ENCODE measurements at places on chromosomes 6 and 20.

DNA sequence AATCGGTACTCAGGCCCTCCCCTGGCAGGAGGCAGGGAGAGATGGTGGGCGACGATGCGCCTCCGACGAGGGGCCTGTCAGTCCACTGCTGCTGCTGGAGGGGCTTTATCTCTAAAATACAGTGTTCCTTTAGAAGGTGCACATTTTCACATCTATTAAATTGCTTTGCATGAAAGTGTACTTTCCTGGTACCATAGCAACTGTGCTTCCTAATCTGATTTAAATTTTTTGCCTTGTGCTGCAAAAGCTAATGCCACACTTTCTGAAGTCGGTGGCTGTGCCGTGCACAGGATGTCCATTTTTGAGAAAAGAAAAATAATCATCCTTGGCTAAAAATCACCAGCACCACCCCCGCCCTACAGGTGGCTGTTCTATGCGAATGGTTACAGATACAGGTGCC is 262.0 kb upstream of the CDH4 start:
- DNase-seq = no peak

GRCh38 chr20:51536116-51537069 is 6.1 kb downstream of the NFATC2 start:
- no peak for DNase-seq

DNA sequence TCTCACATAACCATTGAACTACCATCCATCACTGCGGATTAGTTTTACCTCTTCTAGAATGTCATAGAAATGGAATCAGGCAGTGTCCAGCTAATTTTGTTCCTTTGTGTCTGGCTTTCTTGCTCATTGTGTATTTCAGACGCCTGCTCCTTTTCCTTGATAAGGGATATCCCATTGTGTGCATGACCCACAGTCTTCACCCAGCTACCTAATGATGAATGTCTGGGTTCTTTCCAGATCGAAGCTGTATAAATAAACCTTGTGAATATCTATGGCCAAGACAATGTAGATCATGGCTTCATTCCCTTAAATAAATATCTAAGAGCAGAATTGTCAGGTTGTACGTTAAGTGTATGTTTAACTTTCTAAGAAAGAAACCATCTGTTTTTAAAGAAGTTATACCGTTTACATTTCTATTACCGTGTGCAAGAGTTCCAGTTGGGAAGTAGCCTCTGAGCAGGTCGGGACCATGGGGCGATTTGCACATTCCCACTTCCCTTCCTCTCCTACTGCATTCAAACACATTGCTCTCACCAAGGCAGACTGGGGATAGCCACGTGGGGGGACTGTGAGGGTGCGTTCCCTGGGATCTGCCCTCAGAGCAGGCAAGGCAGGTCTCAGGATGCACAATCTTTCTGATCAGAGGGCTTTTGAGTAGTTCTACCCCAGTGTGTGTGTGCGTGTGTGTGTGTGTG is 13.1 kb downstream of the CD93 start:
- DNase-seq = no peak

DNA sequence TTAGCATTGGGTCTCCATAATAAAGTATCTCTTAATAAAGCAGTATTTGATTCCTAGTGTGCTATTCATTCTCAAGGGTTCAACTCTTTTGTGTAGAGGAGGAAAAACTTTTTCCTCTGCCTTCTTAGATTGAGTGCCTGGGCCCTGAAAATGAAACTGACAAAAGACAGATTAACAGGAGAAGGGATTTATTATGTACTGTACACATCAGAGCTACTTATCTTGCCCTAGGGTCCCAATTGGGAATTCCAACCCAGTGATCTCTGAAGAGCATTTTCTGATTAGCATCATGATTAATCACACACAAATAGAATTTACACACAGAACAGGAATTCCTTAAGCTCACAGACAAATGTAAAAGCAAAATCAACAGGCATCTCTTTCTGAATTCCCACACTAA is 128.9 kb downstream of the CD164 start:
- no peak for DNase-seq

- DNase-seq = no peak
These were observed 253.8 kb upstream of the CDYL start for GRCh38 chr6:4522453-4522852.

GRCh38 chr20:44319839-44320422 is 8.9 kb upstream of the FITM2 start:
- no peak for DNase-seq

DNA sequence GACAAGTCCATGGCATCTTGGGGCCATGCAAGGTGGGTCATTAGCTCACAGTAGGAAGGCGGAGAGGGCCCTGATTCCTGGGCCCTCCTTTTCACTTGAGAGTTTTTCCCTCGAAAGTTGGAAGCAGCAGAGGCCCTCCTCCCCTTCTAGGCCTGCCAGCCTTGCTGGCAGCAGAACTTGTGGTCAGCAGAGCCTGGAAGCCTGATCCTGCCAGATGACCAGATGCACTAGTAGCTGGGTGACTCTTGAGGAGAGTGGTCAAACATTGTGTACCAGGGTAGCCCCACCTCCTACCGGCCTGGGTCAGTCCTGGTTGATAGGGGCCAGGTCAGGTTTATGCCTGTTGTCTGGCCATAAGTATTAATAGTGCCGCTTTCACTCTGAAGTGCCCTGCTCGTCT is 3.8 kb upstream of the HMGA1 start:
- DNase-seq = no peak

- DNase-seq = no peak
These were observed 97.5 kb downstream of the LAMP5 start for GRCh38 chr20:9611921-9612320.

DNA sequence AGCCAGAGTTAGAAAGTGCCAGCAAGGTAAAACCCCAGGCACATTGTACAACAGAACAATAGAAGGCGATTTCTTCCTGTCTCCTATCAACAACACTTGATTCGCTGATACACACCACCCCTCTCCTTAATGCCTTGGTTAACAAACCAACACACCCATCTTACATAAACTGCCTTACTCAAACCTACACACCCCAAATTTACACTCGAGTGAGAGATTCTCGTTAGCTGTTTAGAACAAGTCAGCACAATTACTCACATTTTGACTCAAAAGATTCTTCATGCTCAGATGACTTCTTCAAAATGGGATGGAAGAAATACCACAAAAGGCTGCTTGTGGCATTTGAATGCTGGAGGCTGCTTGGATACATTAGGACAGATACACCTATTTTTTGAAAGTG is 80.0 kb upstream of the FOXQ1 start:
- DNase-seq = peak; percentile 87

DNA sequence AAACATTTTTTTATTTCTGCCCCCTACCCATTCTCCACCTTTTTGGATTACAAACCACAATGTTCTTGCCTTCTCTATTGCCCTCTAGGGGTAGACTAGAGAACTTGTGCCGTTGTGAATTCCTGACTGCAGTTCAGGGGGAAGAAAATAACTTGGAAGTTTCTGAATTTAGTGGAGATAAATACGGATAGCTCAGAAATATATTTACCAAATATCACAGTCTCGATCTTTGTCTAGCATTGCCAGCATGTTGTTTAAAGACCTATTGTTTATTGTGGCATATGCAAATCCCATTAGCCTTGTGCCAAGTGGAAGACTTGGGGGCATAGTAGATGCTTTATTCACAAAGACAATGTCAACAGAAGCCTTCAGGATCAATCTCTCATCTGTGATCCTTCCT is 154.1 kb upstream of the MMS22L start:
- DNase-seq = peak; percentile 26

DNA sequence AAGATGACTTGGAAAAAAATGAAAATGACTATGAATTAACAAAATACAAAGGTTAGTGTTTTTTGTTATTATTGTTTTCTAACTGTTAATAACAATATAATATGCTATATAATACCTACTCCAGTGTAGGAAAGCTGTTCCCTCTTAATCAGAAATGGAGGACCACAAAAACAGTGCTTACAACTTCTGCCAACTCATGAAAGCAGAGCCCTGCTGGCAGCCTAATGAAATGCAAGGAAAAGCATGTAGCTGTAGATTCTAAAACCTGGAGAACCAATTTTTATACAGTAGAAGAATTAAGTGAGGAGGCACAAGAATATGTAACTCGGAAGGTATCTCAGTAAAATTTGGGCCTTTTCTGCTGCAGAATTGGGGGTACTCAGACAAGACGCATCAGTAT is 29.4 kb downstream of the PHIP start:
- DNase-seq = peak; percentile 49

GRCh38 chr20:50286609-50287008 is 96.0 kb downstream of the CEBPB start:
- peak; percentile 58 for DNase-seq

DNA sequence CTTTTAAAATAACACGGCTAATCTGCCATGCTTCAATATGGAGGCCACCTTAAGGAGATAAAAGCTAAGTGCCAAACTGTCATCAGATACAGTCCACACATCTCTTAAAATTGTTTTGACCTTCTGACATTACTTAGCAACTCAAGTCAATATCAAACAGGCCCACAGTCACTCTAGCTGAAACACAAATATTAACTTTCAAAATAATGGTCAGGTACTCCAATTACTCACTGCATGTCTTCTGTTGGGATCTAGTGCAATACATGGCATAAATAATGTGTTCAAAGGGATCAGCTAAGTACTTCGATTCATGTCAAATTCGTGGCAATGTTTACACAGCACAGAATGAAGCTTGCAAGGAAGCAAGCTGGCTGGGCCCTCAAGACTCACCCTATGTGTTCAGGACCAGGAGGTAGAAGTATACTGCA is 133.9 kb upstream of the BEND6 start:
- no peak for DNase-seq

DNA sequence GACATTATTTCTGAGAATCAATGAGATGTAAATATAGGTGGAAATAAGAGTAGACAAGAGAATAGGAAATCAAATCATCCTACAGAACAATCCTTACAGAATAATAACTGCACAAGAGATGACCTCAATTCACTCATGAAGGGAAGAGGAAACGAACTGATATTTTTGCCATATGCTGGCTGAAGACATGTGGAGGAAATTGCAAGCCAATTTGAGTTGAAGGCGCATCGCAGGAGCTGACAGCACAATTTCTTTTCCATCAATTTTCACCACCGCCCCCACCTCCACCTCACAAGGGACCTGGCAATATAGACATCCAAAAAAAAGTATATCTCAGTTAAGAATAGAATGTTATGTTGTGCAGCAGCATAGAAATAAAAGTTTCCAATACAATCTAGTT is 20.3 kb downstream of the CITED2 start:
- no peak for DNase-seq

DNA sequence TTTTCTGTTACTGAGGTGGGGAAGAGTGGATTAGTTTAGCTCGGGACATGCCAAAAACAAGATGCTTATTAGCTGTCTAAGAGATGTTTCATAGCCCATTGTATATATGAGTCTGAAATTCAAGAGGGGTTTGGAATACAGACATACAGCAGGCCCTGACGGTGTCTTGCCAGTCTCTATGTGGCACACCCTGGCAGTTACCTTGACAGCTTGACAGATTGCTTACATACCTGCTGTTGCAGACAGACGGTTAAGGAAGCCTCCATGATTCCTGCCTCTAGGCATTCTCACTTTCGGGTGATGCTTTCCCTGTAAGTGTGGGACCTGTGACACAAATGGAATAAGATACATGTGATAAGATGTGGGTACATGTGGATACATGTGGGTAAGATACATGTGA is 95.0 kb downstream of the QRSL1 start:
- DNase-seq = no peak

GRCh38 chr20:38134427-38135270 is 30.4 kb downstream of the TGM2 start:
- DNase-seq = no peak

DNA sequence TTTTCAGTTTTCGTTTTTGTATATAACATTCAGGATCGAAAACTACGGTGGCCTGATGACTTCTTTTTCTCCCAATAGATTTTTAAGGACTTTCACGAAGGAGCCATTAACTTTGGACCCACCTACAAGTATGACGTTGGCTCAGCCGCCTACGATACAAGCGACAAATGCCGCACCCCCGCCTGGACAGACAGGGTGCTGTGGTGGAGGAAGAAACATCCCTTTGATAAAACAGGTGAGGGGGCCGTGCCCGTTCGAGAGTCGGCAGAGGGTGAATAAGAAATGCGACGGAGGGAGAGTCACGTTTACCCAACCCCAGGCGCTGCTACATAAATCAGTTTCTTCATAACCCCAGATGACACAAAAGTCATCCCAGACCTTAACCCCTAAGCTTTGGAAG is 91.5 kb downstream of the SERAC1 start:
- DNase-seq = no peak

DNA sequence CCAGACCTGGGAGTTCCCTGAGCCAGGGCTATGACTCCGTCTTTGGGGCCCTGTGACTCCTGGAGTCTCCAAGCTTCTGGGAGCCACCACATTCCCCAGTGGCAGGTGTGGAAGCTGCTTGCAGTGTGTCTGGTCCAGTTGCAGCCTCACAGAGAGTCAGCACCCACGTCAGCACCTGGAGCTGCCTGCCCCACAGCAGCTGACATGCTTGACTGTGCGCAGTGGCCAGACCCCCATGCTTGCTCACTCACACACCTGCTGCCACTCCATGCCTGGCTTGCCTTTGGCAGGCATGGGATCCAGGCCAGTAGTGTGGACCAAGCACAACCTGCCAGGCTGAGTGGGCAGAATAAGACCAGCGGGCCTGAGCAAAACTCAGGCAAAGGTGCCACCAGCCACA is 31.0 kb upstream of the ASIP start:
- DNase-seq = no peak

DNA sequence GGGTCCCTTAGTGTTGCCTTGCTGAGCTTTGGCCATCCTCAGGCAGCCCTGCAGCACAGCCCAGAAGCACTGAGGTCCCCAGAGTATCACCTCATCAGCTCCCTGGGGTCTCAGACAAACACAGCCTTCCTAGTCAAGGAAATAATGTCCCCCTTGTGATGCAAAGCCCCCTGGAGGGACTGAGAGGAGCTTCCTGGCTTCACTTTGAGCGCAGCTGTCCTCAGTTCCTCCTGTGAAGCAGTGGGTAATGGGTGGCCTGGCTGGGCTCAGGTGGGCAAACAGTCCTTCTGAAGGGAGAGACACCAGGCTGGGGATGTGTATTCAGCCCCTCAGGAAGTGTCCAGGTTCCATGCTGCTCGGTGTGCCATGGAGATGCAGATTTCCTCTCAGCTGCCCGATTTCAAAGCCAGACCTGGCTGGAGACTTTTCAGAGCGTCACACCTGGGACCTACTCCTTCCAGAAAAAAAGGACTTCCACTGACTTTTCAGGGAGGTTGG is 79.2 kb upstream of the FOXA2 start:
- DNase-seq = no peak

DNA sequence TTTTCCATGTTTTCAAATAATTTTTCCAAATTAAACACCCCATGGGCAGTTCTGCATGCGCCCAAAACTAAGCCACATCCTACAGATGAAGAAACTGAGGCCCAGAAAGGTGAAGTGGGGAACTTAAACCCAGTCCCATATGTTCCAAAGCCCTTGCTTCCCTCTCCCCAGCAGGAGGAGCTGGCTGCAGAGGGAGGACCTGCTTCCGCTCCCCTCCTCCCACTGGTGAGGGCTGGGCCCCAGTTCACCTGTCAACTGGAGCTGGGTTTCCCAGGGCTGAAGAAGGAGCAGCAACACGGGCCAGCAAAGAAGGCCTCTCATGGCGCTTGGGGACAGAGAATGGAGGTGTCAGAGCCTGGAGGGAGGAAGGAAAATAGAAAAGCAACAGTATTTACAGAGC is 1.4 kb upstream of the RBPJL start:
- DNase-seq = no peak

GRCh38 chr6:147522597-147522996 is 14.1 kb downstream of the SAMD5 start:
- DNase-seq = no peak

GRCh38 chr6:26041946-26042345 is 45.3 kb upstream of the HFE start:
- no peak for DNase-seq

- peak; percentile 8 for DNase-seq
These were observed 579.9 kb downstream of the EPM2A start for GRCh38 chr6:145155411-145155810.

- DNase-seq = no peak
These were observed 23.2 kb upstream of the SAMHD1 start for GRCh38 chr20:36974660-36975059.

All from epithelial cell of esophagus (primary cell).